ENCODE measurements at places on chromosomes 4 and X.

- no peak for DNase-seq
Measured at GRCh38 chrX:16465081-16465876, 184.7 kb upstream of the S100G start.

GRCh38 chr4:107098401-107098800, 62.3 kb upstream of the DKK2 start:
- DNase-seq: no peak

DNA sequence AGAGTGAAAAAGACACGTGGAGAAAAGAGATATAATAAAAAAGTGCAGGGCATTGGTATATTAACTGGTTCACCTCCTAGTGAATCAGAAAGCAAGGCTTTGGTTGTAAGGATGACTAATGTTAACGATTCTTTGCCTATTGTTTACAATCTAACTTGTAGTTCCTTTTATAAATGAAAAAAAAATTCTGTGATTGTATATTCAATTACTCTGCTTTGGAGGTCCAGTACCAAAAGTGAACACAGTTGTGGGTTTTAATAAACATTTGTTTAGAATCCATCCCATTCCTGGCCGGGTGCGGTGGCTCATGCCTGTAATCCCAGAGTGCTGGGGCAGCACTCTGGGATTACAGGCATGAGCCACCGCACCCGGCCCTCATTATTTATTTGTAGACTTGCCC, 36.9 kb upstream of the PRSS12 start:
- no peak for DNase-seq

GRCh38 chrX:113929004-113929403, 654.9 kb upstream of the HTR2C start:
- peak; percentile 7 for DNase-seq

DNA sequence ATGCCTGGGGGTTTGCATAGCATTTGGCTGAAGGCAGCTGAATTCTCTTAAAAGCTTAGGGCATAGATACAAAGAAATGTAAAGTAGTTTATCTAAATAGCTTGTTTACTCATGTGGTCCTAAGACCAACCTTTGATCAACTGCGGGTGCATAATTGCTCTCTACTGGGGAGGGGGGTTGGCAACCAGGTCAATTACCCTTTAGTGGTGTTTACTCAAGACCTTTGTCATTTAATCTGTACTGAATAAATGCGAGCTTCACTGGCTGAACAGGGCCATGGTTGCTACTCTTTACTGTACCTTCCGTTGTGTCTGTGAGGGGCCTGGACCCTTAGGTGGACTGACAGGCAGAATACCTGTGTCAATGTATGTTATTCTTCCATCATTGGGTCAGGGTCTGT, 102.7 kb upstream of the FAM9C start:
- no peak for DNase-seq

- DNase-seq: peak; percentile 63
Measured at GRCh38 chrX:47540754-47541538, 20.1 kb upstream of the ARAF start.

- DNase-seq: no peak
Measured at GRCh38 chr4:70935038-70935695, 33.0 kb downstream of the MOB1B start.

DNA sequence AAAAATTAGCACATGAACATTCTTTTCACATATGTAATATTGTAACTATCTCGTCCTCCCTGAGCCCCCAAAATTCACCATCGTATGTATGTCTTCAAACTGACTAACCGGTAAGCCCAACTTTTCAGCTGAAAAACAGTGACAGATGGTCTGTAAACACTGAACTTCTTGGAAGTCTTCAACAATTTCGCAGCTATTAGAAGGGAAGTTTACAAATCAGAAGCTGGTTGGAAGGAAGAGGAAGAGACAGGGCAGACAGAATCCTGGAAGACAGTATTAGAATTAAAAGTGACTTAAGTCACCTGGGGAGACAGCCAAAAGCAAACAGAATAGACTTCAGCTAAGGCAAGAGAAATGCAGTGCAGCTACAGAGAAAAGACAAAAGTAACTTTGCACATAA, 858.4 kb downstream of the ADGRL3 start:
- no peak for DNase-seq

- no peak for DNase-seq
Measured at GRCh38 chr4:18626996-18627395, 605.4 kb upstream of the LCORL start.

DNA sequence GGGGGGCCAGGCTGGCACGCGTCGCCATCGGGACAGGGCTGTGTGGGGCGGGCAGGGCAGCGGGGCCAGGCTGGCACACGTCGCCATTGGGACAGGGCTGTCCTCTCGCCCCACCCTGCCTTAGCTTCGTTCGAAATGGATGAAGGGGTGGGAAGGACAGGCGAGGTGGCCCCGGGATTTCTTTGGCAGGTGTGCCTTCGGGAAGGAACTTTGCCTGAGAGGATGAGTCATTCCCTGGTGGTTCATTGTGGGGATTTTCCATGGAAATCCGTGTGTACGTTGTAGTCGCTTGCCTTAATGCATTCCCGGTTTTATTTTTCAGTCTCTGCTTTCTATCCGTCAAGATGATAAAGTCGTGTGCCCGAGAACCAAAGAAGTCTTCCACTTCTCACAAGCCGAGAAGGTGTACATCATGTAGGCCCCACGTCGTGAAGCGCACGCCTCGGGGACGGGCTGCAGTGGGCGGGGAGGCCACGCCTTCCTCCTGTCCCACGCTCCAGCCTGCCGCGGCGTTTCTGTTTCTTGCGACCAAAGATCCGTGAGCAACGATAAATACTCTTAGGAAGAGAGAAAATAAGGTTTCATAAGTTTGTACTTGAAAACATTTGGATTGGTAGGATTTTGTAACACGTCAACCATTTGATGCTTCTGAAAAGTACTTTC, 8.1 kb upstream of the UVSSA start:
- no peak for DNase-seq

DNA sequence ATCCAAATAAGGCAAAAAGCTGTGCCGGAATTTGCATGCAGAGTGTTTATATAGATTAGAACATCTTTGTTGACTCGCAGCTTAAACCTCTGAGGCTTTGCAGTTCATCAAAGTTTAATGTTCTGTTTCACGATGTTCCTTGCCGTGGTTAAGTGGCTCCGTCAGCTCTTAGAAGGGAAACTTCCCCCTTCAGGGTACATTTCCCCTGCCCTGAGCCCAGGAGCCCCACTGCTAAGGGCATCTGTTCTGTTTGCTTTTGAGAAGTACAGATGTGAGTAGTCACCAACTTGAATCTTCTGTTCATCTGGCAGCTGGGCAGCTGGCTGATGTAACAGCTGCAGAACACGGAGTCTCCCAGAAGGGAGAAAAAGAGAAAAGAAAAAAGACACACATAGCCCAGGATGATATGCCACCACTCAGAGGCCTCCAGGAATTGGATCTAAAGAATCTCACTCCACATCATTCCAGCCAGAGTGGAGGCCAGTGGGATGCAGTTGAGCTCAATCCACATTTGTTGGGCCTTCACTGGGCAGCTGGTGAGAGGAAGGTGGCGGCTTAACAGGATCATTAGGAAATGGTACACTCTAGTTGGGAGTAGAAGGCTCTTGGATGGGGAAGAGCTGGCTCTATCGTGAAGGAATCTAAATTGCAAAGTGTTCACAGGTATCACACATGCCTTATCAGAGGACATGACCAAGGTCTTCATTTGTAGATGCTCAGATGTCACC, 178.7 kb upstream of the RBPJ start:
- no peak for DNase-seq

GRCh38 chrX:132488819-132489577, at the start of gene MBNL3:
Gene MBNL3 (minus strand): TSS chrX:132489038. CDS start chrX:132439611, 49,427 bp downstream.
- DNase-seq: peak; percentile 50

DNA sequence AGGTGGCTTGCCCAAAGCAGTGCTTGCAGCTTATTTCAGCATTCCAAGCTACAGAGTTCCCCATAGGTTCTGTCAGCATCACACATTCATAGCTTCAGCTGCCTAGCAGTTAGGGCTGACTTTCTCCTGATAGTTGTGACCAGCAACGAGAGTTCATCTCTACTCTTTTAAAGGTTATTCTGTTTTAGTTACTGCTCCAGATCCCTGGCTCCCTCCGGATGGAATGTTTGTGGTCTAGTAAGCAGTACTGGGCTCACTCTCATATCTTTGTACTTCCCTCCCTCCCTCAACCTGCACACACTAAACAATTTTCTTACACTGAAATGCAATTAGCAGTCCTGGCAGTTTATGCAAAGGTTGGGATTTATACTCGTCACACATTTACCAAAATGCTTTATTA, 43.9 kb downstream of the PTTG2 start:
- no peak for DNase-seq

GRCh38 chrX:86714441-86714840, 566.2 kb downstream of the DACH2 start:
- DNase-seq: no peak

GRCh38 chr4:15100994-15101695, 98.9 kb downstream of the CPEB2 start:
- no peak for DNase-seq

GRCh38 chrX:12709047-12709446, 82.2 kb upstream of the PRPS2 start:
- DNase-seq: no peak

GRCh38 chr4:40587826-40588225, 41.8 kb downstream of the RBM47 start:
- no peak for DNase-seq

DNA sequence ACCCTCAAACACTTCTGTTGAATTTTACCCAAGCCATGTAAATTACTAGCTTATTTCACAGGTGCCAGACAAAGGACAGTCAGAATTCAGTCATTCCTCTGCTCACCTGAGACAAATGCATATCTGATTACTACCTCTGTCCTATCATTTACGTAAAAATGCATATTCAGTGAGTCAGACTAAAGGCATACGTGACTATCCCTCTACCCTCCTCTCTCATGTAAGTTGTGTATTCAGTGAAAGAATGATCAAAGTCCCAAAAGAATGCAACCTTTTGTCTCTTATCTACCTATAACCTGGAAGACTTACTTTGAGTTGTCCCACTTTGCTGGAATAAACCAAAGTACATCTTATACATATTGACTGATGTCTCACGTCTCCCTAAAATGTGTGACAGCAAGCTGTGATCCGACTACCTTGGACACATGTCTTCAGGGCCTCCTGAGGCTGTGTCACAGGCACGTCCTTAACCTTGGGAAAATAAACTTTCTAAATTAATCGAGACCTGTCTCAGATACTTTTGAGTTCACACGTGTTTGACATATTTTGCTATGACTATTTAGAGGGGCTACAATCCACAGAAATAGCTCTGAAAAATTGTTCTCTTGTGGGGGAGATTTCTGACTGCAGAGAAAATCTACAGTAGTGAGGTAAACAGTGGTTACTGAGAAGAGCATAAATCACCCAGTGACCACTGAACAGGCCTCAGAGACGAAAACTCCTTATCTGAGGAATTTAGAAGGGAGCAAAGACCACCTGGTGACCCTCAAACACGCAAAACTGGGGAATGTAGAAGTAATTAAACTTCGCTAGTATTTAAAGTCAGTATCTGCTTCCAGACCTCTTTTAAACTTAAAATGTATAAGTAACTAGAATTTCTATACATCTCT, 1575.8 kb downstream of the STIM2 start:
- DNase-seq: no peak

DNA sequence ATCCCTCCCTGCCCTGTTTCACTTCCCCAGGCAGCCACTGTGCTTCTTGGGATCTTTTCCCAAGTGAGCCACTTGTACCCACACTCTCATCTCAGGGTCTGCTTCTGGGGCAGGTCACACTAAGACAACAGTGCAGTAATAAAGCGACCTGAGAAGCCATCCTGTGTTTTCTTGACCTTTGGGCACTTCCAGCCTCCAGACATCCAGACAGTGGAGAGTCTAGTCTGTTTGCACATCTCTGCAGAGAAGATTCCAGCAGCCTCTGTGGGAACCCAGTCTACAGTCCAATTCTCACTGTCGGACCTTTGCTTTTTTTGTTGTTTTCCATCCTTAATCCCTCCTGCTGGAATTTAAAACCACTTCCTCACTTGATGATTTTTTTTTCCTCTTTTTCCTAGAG, 50.3 kb upstream of the ATP6AP2 start:
- DNase-seq: no peak

DNA sequence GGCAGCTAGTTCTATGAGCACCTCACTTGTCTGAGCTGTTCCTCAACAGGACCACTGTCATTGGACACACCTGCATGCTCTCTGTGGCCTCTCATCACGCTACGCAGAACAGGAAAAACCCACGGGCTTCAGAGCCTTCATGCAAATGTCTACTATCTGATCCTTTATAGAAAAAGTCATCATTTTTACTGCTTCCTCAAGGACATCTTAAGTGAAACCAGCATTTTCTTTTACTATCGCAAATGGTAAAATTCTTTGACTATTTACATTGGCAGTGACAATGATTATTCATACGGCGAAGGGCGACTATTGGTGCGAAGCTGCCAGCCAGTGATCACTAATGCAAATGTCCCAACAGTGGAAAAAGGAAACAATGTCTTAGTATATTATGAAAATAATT, 147.0 kb downstream of the AFAP1 start:
- no peak for DNase-seq

DNA sequence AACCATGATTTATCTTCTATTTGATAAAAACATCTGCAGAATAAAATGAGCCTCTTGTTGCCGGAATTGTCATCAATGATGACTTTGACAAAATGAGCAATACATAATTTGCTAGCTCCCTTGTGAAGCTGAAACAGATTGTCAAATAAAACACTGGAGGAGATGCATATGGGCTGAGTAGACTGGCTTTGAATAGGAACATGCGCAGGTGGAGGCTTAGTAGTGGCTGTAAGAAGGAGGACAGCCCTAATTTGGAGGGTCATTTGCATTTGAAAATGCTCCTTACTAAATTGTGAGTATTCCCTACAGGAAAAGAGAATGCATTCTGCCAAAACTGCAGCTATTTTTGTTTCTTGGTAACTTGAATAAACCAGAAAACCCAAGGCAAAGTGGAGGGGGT, 329.1 kb downstream of the PPARGC1A start:
- no peak for DNase-seq

DNA sequence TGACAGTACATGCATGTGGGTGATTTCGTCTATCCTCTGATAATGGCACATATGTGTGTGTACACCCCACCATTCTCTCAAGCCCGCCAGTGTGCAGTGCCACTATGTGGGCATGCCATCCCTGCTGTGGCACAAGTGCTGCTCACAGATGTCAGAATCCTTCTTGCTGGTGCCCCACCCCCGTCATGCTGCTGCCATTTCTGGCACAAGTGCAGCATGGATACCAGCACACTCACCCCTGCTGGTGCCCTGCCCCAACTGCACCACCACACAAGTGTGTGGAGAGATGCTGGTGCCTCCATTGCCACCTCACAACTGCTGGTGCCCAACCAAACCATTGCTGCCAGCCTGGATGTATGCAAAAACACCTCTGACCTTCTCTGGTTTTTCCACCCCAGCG, 1133.8 kb downstream of the TECRL start:
- DNase-seq: no peak
